ENCODE measurements at places on chromosomes 1 and 21.

GRCh38 chr1:45574105-45574626, 9.7 kb upstream of the NASP start:
- no peak for DNase-seq

DNA sequence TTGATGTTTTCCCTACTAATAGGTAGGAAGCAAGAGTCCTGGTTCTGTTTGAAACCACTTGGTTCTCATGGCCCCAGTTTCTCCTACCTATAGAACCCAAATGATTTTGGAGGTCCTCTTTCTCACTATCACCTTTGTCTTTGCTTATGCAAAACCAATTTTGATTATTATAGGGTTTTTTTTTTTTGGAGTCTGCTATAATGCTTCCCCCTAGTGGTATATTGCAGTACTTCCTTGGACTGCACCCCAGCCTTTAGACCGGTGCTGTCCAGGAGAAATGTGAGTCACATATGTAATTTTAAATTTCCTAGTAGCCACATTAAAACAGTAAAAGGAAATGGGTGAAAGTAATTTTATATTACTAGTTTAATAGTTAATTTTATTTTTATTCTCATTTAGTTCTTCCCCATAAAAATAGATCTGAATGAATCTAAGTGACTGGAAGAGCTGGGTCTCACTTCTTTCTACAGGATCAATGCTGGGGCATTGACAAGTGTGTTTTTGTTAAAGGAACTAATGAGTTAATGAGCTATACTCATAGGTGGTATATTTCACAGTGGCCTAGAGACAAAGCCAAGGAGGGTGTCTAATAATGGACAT, 10.6 kb downstream of the FCMR start:
- DNase-seq = no peak

DNA sequence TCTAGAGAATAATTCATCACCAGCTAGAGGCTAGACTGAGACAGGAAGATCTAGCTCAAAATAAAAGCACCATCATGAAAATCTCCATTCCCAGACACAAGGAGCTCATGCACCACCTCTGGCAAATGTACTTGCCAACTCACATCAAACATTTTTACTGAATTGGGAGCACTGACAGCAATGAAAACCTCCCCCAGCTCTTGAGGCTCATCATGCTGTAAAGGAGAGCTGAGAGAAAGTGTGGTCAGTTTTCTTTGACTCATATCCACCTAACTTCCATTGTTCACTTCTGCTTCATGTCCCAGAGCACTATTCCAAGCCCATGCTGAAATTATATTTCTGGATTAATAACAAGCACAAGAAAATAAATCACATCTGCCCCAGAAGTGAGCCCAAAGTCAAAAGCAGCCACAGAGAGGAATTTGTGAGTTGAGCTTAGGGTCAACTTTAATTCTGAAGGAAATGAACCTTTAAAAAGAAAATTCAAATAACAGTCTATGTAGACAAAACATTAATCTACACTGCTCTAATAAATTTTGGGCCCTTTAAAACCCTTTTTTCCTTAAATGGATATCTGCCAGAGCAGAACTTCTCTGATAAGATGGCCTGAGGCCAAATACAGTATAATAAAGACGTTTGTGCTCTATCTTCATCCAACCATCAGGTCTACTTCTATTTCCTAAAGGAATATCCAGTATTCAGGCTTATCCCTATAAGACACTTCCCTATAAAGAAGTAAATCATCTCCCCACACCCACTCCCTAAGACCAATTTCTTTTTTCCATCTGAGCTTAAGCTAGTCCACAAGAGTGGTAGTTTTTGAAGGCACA, 85.9 kb upstream of the ADAM30 start:
- no peak for DNase-seq

- peak; percentile 22 for DNase-seq
Measured at GRCh38 chr1:41812051-41812450, 106.7 kb downstream of the HIVEP3 start.

- DNase-seq = no peak
Measured at GRCh38 chr1:116720364-116721038, 33.7 kb upstream of the CD2 start.

GRCh38 chr21:36964827-36965719, 1.4 kb downstream of the HLCS start:
- no peak for DNase-seq

DNA sequence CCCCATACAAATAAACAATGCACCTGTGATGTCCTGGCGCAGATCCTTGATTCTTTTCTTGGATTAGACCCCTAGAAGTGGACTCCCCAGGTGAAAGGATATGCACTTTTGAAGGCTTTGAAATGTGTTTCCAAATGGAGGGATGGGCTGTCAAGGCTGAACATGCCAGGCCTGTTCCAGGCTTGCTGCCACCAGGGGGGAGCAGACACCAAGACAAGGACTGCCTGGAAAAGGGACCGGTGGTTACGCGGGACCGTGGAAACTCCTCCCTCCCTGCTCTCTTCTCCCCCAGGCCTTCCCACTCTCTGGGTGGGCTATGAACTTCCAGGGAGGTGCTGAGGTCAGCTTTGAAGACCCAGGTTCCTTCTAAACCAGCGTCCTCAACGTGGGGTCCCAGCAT, 12.7 kb downstream of the C1QB start:
- DNase-seq = no peak

DNA sequence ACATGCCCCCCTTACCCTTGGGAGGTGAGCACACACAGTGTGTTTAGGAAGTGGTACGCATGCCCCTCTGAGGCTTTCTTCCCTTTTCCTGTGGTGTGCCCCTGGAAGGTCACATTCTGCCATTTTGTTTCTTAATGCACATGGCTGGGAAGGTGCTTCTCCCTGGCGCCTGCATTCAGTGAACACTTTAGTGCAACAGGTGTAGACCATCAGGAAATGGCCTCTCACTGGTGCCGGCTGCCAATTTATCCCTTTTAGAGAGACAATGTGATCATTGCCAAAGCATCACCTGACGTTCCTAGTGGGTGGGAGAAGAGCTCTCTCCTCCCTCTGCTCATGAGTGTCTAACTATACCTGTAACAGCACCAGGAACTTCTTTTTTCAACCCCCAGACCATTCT, 51.8 kb upstream of the PDE9A start:
- no peak for DNase-seq

DNA sequence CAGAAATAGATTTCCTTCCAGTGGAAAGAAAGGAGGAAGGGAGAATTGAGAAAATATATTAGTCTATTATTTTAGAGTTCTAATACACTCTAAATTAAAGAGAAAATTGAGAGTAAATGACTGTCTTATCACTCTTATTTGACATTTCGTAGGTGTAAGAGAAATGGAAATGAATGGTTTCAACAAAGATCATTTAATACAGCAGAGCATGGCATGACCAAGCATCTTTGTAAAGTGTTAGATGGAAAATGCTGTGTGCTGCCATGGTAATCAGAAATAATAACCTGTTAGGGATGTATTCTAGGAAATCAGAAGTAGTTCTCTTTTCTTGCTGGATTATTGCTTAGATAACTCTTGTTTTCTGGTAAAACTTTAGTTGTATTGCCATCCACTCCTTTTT, 90.9 kb downstream of the GIPC2 start:
- no peak for DNase-seq

Data from C1 segment of cervical spinal cord (tissue), 14 donors.